ENCODE measurements at places on chromosomes 4 and X.

DNA sequence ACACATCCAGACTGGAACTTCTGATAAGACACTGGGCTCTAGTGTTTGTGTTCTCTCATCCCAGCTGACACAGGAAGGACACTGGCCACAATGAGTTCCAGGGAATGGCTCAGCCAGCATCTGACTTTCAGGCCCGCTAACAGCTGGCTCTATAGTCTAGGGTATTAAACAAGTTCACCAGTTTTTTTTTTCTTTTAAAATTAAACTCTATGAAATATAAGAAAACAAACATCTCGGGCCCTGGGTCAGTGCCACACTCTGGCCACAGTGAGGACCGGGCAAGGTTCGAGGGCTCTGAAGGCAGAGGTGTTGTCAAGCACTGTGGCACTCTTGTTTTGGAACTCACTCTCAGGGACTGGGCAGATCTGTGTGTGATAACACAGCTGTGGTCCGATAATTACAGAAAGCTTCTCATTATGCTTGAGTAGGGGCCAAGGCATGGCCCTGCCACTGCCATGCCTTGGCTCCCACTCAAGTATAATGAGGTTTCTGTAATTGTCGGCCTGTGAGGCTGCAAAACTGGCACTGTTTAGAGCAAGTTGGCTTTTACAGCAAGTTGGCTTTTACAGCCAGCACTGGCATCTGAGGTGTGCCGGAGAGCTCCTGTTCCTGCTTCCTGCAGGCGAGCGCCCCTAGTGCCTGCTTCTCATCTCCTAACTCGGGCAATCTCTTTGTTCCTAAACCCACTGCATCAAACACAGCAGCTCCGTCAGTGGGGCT lies 62.8 kb downstream of the PPP1R2C start:
- no peak for DNase-seq

DNA sequence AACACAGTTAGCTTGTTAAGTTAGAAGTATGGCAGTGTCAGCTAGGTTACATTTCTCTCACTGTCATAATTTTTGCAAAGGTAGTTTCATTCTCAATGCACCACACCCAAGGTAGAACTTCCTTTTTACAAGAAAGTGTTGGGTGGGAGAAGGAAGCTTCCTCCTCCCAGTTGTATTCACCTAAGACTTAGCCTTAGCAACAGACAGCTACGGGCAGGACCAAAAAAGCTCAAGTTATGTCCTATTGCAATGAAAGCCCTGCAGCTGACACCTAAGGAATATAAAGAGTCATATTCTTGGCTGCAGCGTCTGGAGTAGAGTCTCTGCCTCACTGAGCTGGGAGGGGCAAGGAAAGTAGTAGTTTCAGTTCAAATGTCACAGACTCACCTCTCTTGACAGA lies 25.1 kb upstream of the PRDM8 start:
- no peak for DNase-seq

GRCh38 chrX:31545726-31546125 lies 473.9 kb upstream of the FTHL17 start:
- no peak for DNase-seq

DNA sequence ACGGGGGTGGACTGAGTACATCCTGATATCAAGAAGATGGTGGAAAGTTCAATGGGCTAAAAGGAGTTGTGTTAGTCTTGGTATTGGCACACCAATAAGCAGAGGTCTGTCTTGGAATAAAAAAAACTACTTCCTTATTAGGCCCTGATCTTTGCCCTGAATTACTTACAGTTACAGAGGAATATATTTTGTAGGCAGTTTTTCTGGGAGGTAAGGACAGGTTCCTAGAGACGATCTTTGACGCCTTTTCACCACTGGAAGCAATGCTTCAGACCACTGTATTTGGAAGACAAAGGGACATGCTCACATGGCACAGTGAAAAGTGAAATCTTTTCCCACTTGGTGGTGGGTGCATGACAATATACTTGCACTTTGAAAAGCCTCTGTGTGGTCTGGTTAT lies 618 bp upstream of the XK start:
- no peak for DNase-seq

GRCh38 chr4:170758988-170759387 lies 669.2 kb upstream of the AADAT start:
- no peak for DNase-seq

- no peak for DNase-seq
Measured at GRCh38 chr4:112859456-112860184, 189.8 kb upstream of the ANK2 start.

GRCh38 chr4:57080781-57081650 lies 29.2 kb downstream of the IGFBP7 start:
- DNase-seq, result no peak

DNA sequence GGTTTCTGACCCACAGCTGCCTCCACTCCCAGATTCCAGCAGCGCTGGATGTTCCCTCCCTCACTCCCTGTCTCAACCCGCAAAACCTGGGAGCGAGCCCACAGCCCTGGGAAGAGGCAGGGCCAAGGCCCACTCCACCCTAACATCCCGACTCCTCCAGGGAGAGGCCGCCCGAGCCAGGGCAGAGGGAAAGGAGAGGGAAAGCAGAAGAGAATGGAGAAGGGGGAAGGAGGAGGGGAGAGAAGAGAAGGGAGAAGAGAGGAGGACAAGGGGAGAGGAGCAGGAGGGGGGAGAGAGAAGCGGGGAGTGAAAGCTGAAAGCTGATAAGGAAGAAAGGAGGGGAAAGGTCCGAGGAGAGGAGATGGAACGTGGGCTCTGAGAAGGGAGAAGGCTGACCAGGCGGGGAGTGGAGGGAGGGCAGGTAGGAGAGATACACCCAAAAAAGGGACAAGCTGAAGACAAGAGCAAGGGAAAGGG lies 120.2 kb upstream of the PJA1 start:
- DNase-seq, result no peak

GRCh38 chr4:5863461-5864113 lies 29.3 kb downstream of the CRMP1 start:
- DNase-seq, result no peak

DNA sequence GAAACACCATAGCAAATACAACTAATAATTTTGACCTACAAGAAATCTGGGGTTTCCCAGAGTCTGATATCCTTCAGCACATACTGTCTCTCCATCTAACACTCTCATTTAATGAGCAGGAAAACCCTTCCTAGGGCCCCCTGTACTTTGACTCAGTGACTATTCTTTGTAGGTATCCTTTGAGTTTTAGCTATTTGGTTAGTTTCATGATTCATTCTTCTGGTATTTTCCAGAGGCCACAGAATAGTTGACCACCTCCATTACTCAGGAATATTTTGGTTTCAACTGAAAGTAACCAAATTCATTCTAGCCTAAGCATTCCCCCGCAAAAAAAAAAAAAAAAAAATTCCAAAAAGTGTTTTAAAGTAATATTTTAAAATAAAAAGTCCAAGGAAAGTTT lies 140.0 kb downstream of the IDS start:
- no peak for DNase-seq

GRCh38 chr4:55116450-55116849 lies 8.9 kb downstream of the KDR start:
- DNase-seq, result no peak

DNA sequence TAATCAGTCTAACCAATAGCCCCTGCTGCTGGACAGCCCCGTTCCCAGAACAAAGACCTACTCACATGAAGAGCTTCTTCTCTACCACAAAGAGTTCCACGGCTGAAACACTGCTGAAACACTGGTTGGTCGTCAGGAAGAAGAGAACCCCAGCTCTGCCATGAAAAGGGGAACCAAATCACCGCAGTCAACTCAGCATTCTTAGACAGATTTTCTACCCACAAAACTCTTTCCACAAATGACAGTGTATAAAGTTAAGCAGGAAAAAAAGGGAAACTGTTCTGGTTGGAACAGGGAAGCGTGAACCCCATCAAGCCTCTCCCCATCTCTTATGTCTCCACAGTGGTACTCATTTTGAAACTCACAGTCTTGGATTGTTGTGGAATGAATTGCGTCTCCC lies 57.3 kb downstream of the ABCG2 start:
- DNase-seq, result no peak

GRCh38 chrX:42109428-42109827 lies 186.1 kb upstream of the CASK start:
- no peak for DNase-seq

DNA sequence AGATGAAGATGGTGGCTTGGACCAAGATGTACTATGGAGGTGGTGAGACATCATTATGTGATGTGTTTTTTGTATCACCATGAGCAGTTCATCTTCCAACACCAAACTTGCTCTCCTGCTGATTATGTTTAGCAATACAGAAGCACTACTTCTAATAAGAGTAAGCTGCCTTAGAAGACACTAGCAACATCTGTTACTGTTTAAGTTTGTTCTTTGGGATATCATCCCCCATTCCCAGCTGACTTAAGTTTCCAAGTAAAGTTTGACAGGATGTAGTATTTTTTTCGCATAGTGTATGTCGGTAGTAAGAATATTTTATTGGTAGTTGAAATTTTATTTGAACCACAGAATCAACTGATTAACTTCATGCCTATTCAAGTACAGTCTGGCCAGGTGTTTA lies 123.5 kb upstream of the BMPR1B start:
- no peak for DNase-seq

Measured in stimulated activated CD4-positive, alpha-beta T cell treated with anti-CD3 and anti-CD28 coated beads, Interleukin-1b, Interleukin-23, amount 100 ng/mL, for 1 hour (primary cell).